Natural killer cell treated with Interleukin-12 subunit alpha and Interleukin-12 subunit beta and Interleukin-15 and Interleukin-18, amount 100 ng/mL, for 72 hours (primary cell): ENCODE measurements at places on chromosomes 5 and 9. TPM values are rescaled to one million over a fixed set of nuclear protein-coding genes. Genes with fewer than 3 reads are reported as not detected.
A peak's percentile ranks its signal among the peaks of the same experiment; 100 is the strongest.

GRCh38 chr5:180611140-180611850 is 20.0 kb upstream of the SCGB3A1 start:
- H3K36me3 ChIP-seq, result no peaks in the 10 kb centered on the region
- H3K27ac ChIP-seq, result no peak overlapping the region
- H3K27me3 ChIP-seq, result peaks cover under 1% of the 10 kb centered on the region
- H3K4me1 ChIP-seq, result no peaks in the 10 kb centered on the region
- H3K4me3 ChIP-seq, result no peak overlapping the region

DNA sequence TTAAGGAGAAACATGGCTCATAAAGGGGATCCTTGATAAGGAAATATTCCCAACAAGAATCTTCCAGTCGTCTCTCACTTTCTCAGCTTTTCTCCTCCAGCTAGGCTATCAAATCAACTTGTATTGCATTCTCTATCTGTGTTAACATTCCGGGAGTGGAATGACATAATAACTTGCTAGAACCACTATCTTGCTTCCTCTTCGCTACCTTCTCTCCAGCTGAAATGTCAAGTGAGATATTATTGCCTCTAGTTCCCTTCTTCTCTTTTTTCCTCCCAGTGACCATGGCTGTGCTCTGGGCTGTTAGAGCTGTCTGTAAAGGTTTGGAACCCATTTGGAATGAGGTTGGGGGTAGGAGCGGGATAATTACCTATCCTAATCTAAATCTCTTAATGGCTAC is 1329.5 kb upstream of the WWC1 start:
- H3K27me3 ChIP-seq, result no peaks in the 10 kb centered on the region
- peaks cover 6% of the 10 kb centered on the region for H3K36me3 ChIP-seq
- DNase-seq, result no peak
- no peaks in the 10 kb centered on the region for H3K4me1 ChIP-seq
- H3K27ac ChIP-seq, result no peak overlapping the region

- no peak for DNase-seq
- no peaks in the 10 kb centered on the region for H3K27me3 ChIP-seq
- H3K27ac ChIP-seq, result no peak overlapping the region
- H3K4me1 ChIP-seq, result no peaks in the 10 kb centered on the region
- H3K4me3 ChIP-seq, result no peak overlapping the region
These were observed 17.4 kb downstream of the ABITRAM start for GRCh38 chr9:108951578-108951977.

DNA sequence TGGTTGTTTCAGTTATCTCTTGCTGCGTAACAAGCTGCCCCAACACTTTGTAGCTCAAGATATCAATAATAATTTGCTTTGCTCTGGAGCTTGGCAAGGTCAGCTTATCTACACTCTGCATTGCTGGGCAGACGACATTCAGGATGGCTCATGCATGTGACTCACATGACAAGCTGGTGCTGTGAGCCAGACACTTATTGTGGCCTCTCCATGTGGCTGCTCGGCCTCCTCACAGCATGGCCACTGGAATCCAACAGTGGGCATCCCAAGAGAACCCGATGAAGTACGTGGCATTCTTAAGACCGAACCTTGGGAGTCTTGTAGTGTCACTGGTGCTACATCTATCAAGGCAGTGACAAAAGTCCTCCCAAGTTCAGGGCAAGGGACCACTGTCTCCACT is 94.2 kb upstream of the MVB12B start:
- peaks cover 6% of the 10 kb centered on the region for H3K4me1 ChIP-seq
- no peak overlapping the region for H3K27ac ChIP-seq
- H3K27me3 ChIP-seq, result peaks cover 16% of the 10 kb centered on the region
- DNase-seq, result no peak
- no peaks in the 10 kb centered on the region for H3K36me3 ChIP-seq

GRCh38 chr5:115584501-115584900 is 17.8 kb downstream of the TICAM2 start:
- no peaks in the 10 kb centered on the region for H3K27me3 ChIP-seq
- no peak overlapping the region for H3K27ac ChIP-seq
- peaks cover 5% of the 10 kb centered on the region for H3K36me3 ChIP-seq
- H3K4me1 ChIP-seq, result no peaks in the 10 kb centered on the region

DNA sequence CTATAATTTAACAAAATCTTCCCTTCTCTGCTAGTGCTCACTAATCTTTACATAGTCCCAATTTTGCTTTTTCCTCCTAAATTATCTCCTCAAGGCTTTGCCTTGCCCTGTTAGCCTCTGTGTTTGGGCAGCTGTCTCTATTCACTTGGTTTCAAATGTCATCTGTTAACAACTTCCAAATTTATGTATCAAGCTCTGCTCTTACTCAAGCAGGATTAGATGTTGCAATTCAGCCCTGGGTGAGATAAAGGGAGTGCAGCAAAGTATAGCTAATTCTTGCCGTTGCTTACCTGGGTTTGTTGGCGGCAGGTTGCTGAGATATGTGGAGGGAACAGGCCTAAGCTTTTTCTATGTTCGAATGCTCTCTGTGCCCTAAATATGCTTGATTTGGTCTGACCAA is 483.8 kb downstream of the DMAC1 start:
- H3K36me3 ChIP-seq, result peaks cover 25% of the 10 kb centered on the region
- peaks cover 54% of the 10 kb centered on the region for H3K27me3 ChIP-seq
- H3K4me3 ChIP-seq, result no peak overlapping the region
- DNase-seq, result no peak
- H3K27ac ChIP-seq, result no peak overlapping the region

DNA sequence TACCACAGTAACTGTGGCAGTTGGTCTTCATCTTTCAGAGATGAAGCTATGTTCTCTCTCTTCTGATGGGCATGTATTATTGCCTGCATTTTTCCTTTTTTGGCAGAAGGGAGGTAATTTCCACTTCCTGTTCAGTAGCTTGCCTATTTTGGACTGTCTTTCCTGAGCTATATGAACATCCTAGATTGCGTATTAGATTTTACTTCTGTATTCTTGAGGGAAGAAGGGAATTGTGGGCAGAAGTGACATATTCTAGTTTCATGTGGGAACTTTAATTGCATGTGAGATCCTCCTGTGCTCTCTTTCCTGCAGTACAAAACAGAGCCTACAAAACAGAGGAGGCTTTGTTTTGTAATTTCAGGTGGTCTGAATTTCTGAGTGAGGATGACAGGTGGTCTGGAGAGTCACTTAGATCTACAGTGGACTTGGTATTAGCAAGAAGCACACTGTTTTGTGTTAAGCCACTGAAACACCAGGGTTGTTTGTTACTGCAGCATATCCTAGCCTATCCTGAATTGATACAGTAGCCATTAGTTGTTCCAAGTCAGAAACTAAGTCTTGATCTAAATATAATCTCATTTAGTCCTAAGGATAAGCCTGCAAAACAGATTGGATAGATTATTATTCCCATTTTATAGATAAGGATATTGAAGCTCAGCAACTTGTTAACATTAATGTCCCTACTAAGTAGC is 68.1 kb downstream of the AOPEP start:
- no peak for DNase-seq
- no peak overlapping the region for H3K27ac ChIP-seq
- peaks cover 8% of the 10 kb centered on the region for H3K36me3 ChIP-seq
- no peaks in the 10 kb centered on the region for H3K4me1 ChIP-seq
- H3K4me3 ChIP-seq, result no peak overlapping the region

- peaks cover 11% of the 10 kb centered on the region for H3K27me3 ChIP-seq
- DNase-seq, result no peak
- no peak overlapping the region for H3K27ac ChIP-seq
These were observed 179.1 kb downstream of the GOLPH3 start for GRCh38 chr5:31995006-31995405.

GRCh38 chr5:35876922-35877321 is 20.2 kb downstream of the IL7R start:
- H3K4me3 ChIP-seq, result no peak overlapping the region
- peaks cover 6% of the 10 kb centered on the region for H3K4me1 ChIP-seq
- H3K27me3 ChIP-seq, result no peaks in the 10 kb centered on the region
- peak overlapping the region; percentile 14 for H3K27ac ChIP-seq
- H3K36me3 ChIP-seq, result peaks cover 4% of the 10 kb centered on the region
- no peak for DNase-seq

GRCh38 chr9:101758304-101758930 is 20.0 kb upstream of the GRIN3A start:
- no peak overlapping the region for H3K27ac ChIP-seq
- H3K4me1 ChIP-seq, result no peaks in the 10 kb centered on the region
- H3K27me3 ChIP-seq, result no peaks in the 10 kb centered on the region
- DNase-seq, result no peak

DNA sequence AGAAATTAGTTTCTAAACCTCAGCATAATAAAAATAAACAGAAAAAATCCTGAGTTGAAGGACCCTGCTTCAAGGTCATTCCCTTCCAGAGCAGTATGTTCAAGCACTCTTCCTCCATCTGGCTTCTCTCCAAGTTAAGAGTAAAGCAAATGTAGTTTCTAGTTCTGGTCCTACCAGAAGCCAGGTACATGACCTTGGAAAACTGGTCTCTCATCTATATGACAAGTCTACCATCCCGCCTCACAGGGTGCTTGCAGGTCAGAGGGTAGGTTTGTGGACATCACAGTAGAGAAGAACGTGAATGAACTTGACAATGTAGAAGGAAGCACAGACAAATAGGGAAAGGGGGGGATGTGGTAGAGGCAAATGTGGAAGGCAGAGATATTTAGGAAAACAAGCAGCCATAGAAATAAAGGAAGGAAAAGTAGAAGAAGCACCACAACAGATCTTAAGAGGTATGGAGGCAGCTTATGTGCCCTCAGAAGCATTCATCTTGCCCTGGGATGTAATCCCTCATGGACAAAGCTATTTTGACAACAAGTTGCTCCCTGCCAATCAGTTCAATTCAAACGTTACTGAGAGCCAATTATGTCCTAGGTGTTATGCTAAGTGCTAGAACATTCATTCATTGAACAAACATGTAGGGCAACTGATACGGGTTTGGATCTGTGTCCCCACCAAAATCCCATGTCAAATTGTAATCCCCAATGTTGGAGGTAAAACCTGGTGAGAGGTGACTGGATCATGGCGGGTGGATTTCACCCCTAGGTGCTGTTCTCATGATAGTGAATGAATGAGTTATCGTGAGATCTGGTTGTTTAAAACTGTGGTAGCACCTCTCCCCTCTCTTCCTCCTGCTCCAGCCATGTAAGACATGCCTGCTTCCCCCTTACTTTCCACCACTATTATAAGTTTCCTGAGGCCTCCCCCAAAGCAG is 23.7 kb upstream of the CTNNAL1 start:
- no peaks in the 10 kb centered on the region for H3K4me1 ChIP-seq
- DNase-seq, result no peak
- no peaks in the 10 kb centered on the region for H3K27me3 ChIP-seq
- no peak overlapping the region for H3K27ac ChIP-seq

- H3K27ac ChIP-seq, result peak overlapping the region; percentile 97
- DNase-seq, result no peak
- H3K4me1 ChIP-seq, result peaks cover 50% of the 10 kb centered on the region
- H3K27me3 ChIP-seq, result no peaks in the 10 kb centered on the region
These were observed 1.2 kb downstream of the DUSP1 start for GRCh38 chr5:172769616-172770373.

GRCh38 chr9:12822111-12822510 is 47.3 kb downstream of the LURAP1L start:
- H3K4me3 ChIP-seq, result no peak overlapping the region
- no peaks in the 10 kb centered on the region for H3K4me1 ChIP-seq
- DNase-seq, result no peak
- H3K36me3 ChIP-seq, result no peaks in the 10 kb centered on the region

GRCh38 chr5:114909424-114909823 is 260.3 kb downstream of the TRIM36 start:
- no peaks in the 10 kb centered on the region for H3K27me3 ChIP-seq
- peaks cover 14% of the 10 kb centered on the region for H3K36me3 ChIP-seq
- H3K4me3 ChIP-seq, result no peak overlapping the region

- H3K36me3 ChIP-seq, result no peaks in the 10 kb centered on the region
- peak overlapping the region; percentile 23 for H3K4me3 ChIP-seq
- H3K27ac ChIP-seq, result peak overlapping the region; percentile 42
- DNase-seq, result no peak
These were observed 121.8 kb upstream of the ELL2 start for GRCh38 chr5:96083361-96083881.

- H3K27me3 ChIP-seq, result peaks cover 13% of the 10 kb centered on the region
- H3K36me3 ChIP-seq, result no peaks in the 10 kb centered on the region
- H3K4me1 ChIP-seq, result no peaks in the 10 kb centered on the region
- H3K4me3 ChIP-seq, result no peak overlapping the region
- H3K27ac ChIP-seq, result no peak overlapping the region
- DNase-seq, result no peak
These were observed 6.2 kb downstream of the GAPT start for GRCh38 chr5:58497386-58497785.

GRCh38 chr9:88429595-88430430 is 41.6 kb downstream of the SPIN1 start:
- peaks cover 21% of the 10 kb centered on the region for H3K4me1 ChIP-seq
- no peak overlapping the region for H3K4me3 ChIP-seq
- no peaks in the 10 kb centered on the region for H3K27me3 ChIP-seq
- DNase-seq, result no peak
- H3K27ac ChIP-seq, result no peak overlapping the region

- H3K27me3 ChIP-seq, result peaks cover 18% of the 10 kb centered on the region
- H3K27ac ChIP-seq, result no peak overlapping the region
- H3K4me1 ChIP-seq, result no peaks in the 10 kb centered on the region
- peak overlapping the region; percentile 74 for H3K4me3 ChIP-seq
- H3K36me3 ChIP-seq, result no peaks in the 10 kb centered on the region
- DNase-seq, result no peak
These were observed 278.1 kb downstream of the AOPEP start for GRCh38 chr9:95004411-95005277.

DNA sequence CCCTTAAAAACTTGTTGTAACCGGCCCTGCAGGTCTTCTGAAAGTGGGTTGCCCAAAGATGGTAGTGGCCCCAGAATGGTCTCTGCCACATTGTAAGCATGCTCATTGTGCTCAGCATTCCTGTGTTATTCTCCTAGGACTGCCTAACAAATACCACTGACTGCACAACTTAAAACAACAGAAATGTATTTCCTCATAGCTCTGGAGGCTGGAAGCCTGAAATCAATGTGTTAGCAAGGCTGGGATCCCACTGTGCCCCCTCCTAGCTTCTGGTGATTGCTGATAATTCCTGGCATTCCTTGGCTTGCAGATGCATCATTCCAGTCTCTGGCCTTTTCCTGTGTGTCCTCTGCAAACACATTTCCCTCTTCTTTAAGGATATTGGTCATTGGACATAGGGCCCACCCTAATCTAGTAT is 3.4 kb upstream of the GCNT4 start:
- no peak overlapping the region for H3K4me3 ChIP-seq
- H3K4me1 ChIP-seq, result peaks cover 19% of the 10 kb centered on the region
- H3K36me3 ChIP-seq, result no peaks in the 10 kb centered on the region
- DNase-seq, result no peak
- peaks cover 42% of the 10 kb centered on the region for H3K27me3 ChIP-seq

GRCh38 chr9:114798780-114799427 is 6.9 kb downstream of the TNFSF15 start:
- H3K27me3 ChIP-seq, result no peaks in the 10 kb centered on the region
- H3K27ac ChIP-seq, result no peak overlapping the region
- H3K4me1 ChIP-seq, result no peaks in the 10 kb centered on the region
- DNase-seq, result no peak

The GAPVD1 gene
- 57.8 TPM for total RNA-seq

The PLCXD3 gene
- total RNA-seq, result not detected

The GDA gene
- not detected for total RNA-seq

The FGF1 gene
- not detected for total RNA-seq

The PRR16 gene
- not detected for total RNA-seq

The PDE8B gene
- total RNA-seq, result not detected

The CDKN2A gene
- total RNA-seq, result 3.9 TPM

The PCDHB14 gene
- total RNA-seq, result not detected

The PCDHGA12 gene
- total RNA-seq, result 1.4 TPM
